ENCODE measurements at places on chromosomes 7 and 10.

DNA sequence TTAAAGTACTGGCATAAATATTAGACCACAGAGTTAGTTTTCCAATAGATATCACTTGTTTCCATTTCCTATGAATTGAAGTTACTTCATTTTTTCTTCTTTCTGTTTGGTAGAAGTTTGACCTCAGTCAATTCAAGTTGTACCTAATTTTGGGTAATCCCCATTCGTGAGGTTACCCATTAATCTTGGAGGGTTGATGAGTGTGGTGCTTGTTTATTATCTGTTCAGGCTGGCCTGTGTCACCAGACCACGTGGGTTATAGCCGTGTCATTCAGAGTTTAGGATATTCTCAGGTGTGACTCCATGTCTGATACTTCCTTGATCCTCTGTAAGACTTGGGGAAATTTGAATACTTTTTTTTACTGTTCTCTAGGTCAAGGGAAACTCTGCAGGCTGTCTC, 133.9 kb upstream of the TPK1 start:
- DNase-seq, result no peak

DNA sequence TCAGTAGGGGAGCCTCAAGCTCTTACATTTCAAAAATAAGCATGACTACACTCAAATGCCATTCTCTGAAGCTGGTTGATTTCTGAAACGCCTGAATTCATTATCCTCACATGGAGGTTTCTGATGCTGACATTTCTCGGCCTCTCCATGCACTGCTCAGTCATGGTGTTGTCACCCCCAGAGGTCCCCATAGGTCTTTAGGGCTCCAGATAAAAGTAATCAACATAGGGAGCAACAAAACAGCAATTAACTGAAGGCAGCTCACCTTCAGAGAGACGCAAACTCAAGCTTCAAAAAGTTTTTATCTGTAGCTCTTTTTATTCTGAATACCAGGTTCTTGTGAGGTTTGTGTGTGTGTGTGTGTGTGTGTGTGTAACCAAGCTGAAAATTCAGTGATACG, 223.2 kb upstream of the LRRN3 start:
- DNase-seq, result no peak

DNA sequence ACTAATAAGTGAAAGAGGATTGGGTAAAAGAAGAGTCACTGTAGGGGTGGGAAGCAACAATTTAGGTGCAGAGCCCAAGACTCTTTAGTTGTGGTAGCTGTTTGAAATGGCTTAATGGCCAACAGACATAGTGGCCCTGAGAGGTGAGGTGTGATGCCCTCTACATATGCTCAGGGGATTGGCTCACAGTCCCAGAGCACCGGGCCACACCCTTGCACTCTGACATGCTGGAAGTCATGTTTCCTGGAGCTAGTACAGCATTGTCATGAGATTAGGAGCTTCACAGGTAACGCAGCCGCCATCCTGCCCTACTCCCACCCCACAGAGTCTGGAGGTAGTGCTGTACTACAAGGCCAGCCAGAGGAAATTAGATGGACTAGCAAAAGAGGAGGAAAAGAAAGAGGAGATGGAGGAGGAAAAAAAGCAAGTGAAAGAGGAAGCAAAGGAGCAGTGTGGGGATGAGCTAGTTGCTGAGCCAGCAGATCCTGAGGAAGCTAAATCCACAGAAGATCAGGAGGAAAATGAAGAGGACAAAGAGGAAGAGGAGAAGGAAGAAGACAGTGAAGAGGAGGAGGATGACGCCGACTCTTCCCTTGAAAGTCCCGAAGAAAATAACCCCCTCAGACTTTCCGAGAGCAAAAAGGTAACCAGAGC, 14.8 kb upstream of the FLNC start:
- DNase-seq, result no peak

DNA sequence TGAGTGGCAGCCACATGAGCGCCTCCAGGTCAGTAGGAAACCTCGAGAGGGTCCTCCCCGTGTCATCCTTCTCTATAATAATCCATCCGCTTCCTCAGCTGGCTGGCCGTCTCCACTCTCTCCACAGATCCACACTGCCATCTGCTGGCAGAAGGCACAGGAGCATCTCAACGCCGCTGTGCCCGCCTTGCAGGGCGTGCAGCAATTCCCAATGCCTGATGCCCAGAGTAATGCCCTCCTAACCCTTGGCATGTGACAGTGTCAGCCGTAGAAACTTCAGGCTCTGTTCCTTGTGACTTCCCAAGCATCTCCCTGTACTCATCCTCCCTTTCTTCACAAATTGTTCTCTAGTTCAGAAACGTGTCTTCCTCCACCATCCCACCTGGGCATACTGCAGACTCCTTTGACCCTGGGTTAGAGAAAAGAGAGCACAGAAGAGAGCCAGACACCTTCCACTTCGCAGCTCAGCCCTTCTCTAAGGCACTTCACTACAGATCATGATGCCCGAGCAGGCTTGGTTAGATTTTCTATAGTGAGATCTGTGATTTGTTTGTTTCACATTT, 70.8 kb downstream of the XPNPEP1 start:
- DNase-seq, result peak; percentile 35

DNA sequence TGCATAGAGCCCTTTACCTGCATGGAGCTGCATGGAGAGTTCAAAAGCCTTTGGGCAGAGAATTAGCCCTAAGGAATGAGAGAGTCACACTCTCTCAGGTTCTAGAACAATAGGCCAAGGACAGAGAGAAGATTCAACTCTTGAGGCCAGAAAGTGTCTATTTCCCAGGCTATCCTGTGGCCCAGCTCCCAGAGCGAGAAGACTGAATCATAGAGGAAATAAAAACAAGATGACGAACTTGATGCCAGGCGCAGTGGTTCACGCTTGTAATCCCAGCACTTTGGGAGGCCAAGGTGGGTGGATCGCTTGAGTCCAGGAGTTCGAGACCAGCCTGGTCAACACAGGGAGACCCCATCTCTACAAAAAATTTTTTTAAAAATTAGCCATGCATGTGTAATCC, 18.3 kb upstream of the PODXL start:
- no peak for DNase-seq

DNA sequence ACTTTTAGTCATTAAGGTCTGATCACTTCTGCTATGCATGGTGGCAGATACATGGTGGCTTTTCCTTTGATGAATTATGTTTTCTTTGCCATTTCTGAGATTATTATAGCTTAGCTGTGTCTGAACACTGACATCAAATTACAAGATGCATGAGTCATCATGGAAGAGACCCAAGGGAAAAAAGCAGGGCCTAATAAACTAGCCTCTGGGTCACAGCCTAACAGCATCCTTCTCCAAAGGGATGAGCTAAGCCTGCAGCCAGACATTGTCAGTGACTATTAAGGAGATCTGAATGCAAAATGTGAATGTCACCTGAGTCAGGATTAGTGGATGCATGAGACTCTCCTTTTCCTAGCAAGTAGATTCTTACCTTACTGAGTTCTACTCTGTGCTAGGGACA, 19.1 kb upstream of the OGDHL start:
- DNase-seq, result no peak

Data from C1 segment of cervical spinal cord (tissue), 14 donors.